ENCODE measurements at places on chromosomes 3 and 15. TPM values are rescaled to one million over a fixed set of nuclear protein-coding genes. Genes with fewer than 3 reads are reported as not detected.

- no peak for DNase-seq
These were observed 70.4 kb downstream of the CBLB start for GRCh38 chr3:105798381-105798934.

DNA sequence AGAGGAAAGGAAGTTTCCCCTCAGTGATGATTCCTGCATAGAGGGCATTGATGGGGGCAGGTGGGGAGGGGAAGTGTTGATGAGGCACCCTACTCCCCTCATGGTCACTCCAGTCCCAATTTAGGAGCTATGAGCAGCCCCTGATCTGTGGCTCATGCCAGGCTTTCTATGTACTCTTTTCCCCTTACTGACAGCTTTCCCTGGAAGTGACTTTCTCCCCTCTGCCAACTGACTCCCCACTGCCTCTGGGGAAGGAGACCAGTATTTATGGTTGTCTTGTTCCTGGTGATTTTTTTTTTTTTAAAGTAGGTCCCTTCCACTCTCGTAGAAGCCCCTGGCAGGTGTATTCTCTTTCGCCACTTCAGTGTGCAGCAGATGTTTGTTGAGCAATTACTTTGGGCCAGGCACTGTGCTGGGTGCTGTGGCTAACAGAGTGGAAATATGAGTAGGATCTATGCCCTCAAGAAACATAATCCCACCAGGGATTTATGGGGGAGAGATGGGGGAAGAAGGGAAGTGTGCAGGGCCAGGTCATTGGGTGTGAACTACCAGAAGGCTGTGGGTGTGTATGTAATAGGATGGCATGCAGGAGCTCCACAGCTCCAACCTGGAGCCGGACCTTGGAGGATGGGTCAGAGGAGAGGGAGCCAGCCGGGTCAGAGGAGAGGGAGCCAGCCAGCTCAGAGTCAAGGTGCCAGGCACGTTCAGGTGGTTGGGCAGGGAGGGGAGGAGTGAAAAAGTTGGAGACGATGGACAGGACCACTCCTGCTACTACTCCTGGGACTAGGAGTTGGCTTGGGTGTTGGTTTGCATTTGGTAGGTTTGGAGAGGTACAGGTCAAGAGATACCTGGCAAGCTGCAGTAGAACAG lies 3.5 kb downstream of the SMAD6 start:
- DNase-seq: no peak

GRCh38 chr3:54347060-54347459 lies 224.7 kb downstream of the CACNA2D3 start:
- no peak for DNase-seq

- peak; percentile 98 for DNase-seq
These were observed at the start of the genes GNL3 and PBRM1 for GRCh38 chr3:52685709-52686691. GNL3 (plus strand) TSS chr3:52686032; CDS start chr3:52686093, 61 bp downstream. PBRM1 (minus strand) TSS chr3:52685913.

DNA sequence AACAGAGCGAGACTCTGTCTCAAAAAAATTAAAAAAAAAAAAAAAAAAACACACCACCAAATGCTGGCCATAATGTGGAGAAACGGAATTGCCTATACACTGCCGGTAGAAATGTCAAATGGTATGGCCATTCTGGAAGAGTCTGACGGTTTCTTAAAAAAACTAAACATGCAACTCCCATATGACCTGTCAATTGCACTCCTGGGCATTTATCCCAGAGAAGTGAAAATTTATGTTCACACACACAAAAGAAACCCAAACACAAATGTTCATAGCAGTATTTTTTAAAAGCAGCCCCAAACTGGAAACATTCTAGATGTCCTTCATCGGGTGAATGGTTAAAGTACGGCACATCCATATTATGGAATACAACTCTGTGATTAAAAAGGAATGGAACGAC lies 66.1 kb downstream of the LRIG1 start:
- DNase-seq: no peak

DNA sequence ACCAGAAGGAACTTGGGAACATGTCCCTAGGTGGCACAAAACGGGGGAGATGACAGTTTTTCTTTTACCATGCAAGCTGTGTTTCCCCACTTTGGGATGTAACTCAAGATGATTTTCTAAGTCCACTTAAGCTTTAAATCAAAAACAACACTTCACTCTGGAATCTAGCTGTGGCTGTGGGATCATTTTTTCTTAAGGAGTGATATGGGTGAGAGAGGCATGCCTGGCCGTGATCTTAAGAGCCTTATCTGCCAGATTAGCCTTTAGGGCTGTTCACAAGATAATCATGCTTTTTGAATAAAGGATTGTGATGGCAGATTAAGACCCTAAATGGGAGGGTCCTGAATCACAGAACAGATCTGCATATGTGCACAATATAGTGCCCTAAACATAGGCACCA lies 384.8 kb upstream of the SEMA6D start:
- no peak for DNase-seq

GRCh38 chr3:57951066-57951882 lies 56.9 kb upstream of the FLNB start:
- no peak for DNase-seq

GRCh38 chr3:46087871-46088270 lies 60.6 kb upstream of the XCR1 start:
- peak; percentile 50 for DNase-seq

DNA sequence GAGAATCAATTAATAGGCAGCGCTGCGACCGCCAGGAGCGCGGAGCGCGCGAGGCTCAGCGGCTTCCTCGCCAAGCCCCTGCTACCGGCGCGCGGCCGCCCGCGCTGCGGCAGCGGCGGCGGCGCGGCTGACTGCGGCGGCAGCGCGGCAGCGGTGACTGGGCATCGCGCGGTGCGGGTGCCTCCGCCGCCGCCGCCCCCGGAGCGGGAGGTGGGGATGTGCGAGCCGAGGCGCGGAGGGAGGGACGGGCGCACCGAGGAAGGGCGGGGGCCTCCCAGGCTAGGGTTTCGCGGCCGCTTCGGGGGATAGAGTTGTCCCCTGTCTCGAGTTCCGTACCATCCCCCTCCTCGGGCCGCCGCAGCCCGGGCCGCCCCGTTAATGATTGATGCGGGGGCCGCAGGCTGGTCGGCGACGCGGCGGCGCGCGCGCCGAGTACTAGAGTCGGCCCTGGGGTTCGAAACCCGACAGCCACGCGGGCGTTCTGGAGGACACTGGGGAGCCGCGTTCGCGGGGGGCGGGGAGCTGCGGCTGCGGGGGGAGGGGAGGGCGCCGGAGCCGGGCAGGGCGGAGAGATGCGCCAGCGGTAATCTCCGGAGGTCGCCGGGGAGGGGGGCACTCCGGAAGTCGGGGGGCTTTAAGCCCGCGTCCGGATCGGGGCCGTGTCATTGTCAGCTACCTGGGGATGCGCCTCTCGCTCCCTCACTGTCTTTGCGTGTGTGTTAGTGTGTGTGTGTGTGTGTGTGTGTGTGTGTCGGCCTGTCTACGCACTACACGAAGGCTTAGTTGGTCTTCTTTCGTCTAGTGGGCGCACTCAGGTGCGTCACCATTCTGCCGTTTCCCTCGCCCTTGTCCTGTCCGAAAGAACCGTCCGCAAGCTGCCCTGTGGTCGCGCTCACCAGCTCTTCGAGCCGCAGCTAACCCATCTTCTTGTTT lies at the start of gene PAQR9:
PAQR9 (minus strand) TSS at position 159 of the 933 bp plus-strand sequence. CDS start 338 bp downstream, outside the sequence.
- DNase-seq: peak; percentile 42

GRCh38 chr15:89690276-89691218 lies at the start of the genes PEX11A and WDR93:
PEX11A (minus strand) TSS chr15:89690754; CDS start chr15:89690632, 122 bp downstream.
WDR93 (plus strand) TSS chr15:89690811; CDS start chr15:89701747, 10,936 bp downstream.
- DNase-seq: peak; percentile 82

DNA sequence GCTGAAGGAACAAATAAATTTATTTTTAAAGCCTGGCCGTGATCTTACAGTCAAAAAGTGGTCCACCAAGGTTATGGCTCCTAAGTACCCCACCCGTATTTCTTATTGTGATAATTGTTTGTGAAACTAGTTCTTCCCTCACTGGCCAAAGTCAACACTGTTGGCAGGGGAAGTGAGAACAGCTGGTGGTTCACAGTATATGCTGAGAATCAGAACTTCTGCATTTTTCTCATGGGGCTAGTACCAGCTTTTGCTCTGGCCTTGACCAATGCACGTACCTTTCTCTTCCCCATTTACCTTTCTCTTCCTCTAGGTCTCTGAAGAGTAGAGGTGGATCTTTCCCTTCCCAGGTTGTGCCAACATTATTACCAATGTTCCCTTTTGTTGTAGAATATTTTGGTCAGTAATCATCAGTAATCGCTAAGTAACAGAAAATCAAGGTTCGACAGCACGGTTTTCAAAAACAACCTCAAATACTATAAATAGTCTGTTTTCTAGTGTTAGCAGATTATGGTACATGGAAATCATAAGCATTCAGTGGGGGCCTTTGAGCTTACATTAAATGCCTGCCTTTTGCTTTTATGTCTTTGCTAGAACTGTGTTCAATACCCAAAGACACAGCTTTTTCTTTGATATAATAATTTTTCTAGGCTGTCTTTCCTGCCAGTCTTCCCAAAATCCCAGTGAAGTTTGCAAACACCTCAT lies 268.0 kb downstream of the LPP start:
- no peak for DNase-seq

GRCh38 chr3:119700920-119701734 lies 1.7 kb upstream of the CFAP91 start:
- DNase-seq: no peak

STAB1 gene
- total RNA-seq: 205 TPM

GREM1 gene
- 2.4 TPM for total RNA-seq

CPEB1 gene
- total RNA-seq: 3.8 TPM

CFAP91 gene
- 19.0 TPM for total RNA-seq

CRTAP gene
- 180 TPM for total RNA-seq

FAM227B gene
- total RNA-seq: 6.1 TPM

All from lung (tissue), 17 donors.